ENCODE measurements at places on chromosomes 6 and 20. TPM values are rescaled to one million over a fixed set of nuclear protein-coding genes. Genes with fewer than 3 reads are reported as not detected.

GSTA3 gene
- total RNA-seq: not detected

RSPO4 gene
- total RNA-seq: not detected

DOK5 gene
- total RNA-seq: 0.12 TPM

TMEM217 gene
- total RNA-seq: 0.84 TPM

TGM2 gene
- 9.6 TPM for total RNA-seq

FRK gene
- 7.8 TPM for total RNA-seq

NRSN1 gene
- total RNA-seq: not detected
